T47D (cell line): ENCODE measurements at places on chromosomes 1 and 21.

DNA sequence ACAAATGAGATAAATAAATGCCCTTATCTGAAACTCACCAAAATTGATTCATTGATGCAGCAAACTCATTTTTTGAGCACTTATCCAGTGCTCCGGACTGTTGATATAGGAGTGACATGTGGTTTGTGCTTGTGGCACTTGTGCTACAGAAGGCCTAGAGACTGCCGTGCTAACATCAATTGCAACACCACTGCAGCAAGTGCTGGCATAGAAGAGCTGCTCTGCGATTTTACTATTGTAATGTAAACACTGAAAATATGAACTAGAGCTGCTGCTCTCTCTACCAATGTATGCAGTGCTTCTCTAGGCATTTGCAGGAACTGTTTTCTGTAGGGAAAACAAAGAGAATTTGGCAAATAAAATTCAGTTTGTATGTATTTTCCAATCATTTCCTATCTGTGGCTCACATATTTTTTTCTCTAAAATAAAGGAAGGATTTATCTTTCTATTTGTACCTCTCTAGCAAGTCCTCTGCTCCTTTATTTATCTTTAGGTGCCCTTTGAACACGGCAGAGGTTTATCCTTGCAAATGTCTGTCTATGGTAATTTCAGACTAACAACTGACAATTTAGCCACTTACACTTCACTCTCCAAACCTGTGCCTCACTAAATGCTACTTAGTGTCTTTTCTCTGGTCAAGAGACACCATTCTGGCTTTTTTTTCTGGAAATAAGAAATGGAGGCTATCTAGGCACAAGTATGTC, 409.5 kb upstream of the ADGRL2 start:
- peak; percentile 15 for DNase-seq

GRCh38 chr1:167668108-167668507, 38.1 kb downstream of the RCSD1 start:
- no peak for DNase-seq

DNA sequence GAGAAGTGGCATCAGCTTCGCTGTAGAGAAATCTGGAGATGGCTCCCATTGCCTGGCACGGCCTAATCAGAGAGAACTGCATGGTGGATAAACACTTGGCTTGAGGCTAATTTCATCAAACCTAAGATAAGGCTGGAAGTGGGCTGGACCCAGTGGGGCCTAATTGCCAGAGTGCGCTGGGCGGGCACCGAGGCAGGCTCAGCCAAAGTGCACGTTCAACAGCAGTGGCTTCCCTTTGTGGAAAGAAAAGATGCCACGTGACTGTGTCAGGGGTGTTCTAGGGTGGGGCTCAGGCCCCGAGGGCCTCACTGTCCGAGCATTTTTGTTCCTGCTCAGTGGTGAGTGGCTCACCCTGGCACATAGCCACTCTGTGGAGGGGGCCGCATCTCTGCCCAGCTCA, 5.8 kb downstream of the PLCH2 start:
- DNase-seq: no peak

DNA sequence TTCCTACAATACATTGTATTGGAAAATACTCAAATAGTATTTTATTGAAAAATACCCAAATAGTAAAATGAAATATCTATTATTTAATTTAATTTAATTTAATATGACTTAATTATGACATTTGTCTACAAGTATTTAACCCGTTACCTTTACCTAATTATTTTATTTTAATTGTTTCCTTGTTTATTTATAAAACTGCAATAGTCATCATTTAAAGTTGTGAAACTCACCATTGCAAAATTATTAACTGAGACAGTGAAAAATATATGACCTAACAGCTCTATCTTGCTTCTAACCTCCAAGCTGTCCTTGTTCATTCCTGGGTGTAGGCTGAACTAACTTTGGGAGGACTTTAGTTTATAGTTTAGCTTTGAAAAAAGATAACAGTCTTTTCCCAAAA, 300.6 kb upstream of the POGK start:
- DNase-seq: no peak

GRCh38 chr1:206002160-206002559, 1.0 kb downstream of the RAB7B start:
- no peak for DNase-seq

- DNase-seq: no peak
Measured at GRCh38 chr1:216908126-216908525, 184.9 kb upstream of the ESRRG start.

DNA sequence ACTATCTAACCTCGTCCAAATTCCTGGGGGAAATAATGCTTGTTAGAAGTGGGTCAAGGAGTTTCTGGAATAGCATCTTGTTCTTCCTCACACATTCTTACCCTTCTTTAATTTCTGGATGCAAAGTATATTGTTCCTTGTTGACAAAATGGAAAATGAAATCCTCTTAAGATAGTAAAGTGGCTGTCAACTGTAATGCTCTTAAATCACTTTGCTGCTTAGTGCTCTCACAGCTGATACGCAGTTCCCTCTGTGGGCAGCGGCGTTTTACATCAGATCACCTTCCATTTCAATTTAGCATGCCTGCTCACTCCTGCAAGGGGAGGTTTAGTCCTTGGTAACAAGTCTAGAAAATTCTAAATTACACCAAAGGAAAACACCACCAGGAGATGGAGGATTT, 113.1 kb downstream of the DNM3 start:
- no peak for DNase-seq

GRCh38 chr1:12184008-12184681, 17.4 kb downstream of the TNFRSF1B start:
- DNase-seq: no peak

- DNase-seq: no peak
Measured at GRCh38 chr1:16204634-16205333, 7.7 kb downstream of the ARHGEF19 start.

DNA sequence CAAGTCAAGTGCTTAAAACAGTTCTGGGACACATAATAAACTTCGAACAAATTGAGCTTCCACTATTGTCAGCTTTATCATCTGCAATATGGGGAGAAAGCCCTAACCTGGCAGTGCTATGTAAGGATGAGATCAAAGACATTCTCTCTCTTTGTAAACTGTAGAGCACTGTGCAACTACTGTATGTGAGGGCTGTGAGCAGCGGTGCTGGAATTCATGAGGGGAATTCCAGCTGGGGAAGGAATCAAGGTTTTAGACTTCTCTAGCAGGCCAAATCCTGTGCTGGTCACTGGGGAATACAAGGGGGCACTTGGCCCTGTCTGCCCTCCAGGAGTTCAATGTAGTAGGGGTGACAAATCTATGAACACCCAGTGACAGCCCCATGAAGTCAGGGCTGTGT, 9.3 kb downstream of the FAM151A start:
- no peak for DNase-seq

DNA sequence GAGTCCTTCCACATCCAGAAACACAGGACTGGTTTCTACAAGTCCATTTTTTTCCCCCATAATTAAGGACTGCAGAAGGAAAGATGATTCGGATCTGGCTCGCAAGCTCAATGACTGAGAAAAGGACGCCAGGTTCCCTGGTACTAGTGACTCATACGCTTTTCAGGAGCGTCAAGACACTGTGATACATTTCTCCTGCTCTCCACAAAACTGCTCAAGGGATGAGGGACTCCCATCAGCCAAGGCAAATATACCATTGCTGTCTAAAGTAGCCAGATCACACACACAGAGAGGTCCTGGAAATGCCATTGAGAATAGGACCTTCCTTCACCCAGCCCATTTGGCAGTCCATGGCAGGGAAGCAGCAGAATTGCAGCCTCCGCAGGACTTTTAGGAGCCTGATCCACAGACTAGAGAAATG, 253.6 kb upstream of the IRF2BP2 start:
- DNase-seq: no peak

DNA sequence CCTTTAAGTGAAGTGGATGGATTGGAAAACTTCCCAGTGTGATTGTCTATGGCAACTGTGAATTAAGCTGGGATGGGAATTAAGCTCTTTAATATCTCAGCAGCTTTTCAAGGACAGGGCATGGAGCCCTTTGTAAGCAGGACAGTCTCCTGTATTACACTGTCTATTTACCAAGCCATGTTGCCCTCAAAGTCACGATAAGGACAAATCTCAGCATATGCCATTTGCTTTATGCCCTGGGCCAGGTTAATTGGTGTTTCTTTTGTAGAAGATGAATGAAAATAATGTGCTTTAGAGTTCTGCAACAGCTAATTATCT, 17.6 kb downstream of the UTP25 start:
- DNase-seq: no peak

- DNase-seq: no peak
Measured at GRCh38 chr1:217048104-217048707, 325.0 kb upstream of the ESRRG start.
